ENCODE measurements at places on chromosomes 5 and 9.

- DNase-seq, result no peak
Measured at GRCh38 chr9:8745347-8745746, 945.8 kb upstream of the DMAC1 start.

- DNase-seq, result no peak
Measured at GRCh38 chr5:136676685-136677084, 311.3 kb upstream of the TRPC7 start.

GRCh38 chr5:2627867-2628266 is 123.6 kb downstream of the IRX2 start:
- DNase-seq, result no peak

DNA sequence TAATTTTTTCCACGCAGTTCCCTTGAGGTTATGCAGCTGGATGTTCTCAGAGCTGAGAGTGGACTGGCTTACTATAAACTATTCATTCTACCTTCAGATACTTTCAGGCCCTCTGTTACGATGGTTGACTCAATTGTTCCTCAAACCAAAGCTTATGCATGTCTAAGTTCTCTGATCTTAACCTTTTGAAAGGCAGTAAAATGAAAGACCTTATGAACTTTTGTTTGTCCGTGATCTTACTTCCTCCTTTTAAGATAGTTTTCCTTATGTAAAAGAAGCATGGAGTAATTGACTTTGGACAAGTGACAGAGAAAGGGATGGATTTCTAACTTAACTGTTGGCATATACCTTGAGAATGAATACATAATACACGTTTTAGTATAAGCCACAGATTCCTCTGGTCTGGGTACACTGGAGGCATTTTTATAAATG is 575.7 kb downstream of the PDE4D start:
- no peak for DNase-seq

- DNase-seq, result no peak
Measured at GRCh38 chr9:133374612-133375115, 1.2 kb downstream of the SURF4 start.

- no peak for DNase-seq
Measured at GRCh38 chr9:37715260-37715659, 38.3 kb upstream of the TRMT10B start.

DNA sequence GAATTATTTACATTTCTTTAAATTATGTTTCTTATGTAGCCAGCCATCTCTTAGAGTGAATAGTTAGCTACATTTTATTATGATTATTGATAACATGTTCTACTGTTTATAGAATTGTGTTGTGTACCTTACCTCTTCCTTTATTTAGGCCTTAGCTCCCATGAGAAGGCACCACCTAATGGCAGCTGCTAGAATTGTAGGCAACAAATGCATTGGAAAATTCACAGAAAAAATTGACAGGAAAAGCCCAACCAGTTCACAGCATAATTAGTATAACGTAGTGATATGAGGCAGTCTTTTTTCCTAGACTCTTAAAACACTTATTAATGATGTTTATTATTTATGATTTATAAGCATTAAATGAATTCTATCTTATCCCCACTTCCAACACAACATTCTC is 175.8 kb downstream of the WDR70 start:
- DNase-seq, result no peak

Measured in B cell (primary cell).